ENCODE measurements at places on chromosomes 2 and 18.

GRCh38 chr18:28174181-28174905 lies 2.6 kb downstream of the CDH2 start:
- DNase-seq: no peak

DNA sequence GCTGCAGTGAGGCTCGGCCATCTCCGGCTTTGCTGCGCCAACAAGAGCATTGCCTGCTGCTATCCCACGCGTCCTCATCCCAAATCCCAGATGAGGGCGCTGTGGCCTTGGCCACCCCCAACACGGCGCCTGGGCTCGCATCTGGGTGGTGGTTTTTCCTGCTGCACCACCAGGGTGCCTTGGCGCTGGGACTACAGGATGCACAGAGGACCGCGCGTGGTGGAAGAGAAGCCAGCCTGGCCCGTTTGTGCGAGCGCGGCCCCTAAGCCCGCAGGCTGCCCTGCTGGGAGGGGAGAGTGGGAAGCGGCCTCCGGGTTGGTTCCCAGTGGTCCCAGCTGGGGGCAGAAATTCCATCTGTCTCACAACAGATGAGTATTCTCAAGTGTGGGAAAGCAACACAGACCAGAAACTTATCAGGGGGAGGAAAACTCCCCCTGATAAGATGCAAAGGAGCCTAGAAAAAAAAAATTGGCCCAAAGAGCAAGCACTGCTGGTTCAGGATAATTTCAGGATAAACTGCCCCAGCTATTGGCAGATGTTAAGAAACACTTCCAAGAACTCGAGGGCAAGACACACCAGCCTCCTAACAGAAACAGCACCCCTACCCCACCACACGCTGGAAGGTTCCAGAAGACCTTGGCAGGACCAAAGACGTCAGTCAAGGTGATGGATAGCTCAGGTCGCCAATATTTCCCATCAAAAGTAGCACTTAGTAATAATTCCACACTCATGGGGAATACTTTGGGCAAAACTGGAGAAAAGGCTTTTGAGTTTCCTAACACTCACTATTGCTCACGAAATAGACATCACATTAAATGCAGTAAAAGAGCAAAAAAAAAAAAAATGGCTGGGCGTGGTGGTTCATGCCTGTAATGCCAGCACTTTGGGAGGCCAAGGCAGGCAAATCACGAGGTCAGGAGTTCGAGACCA lies 152.1 kb downstream of the PXDN start:
- DNase-seq: no peak

- DNase-seq: no peak
Measured at GRCh38 chr2:160901613-160902012, 258.6 kb upstream of the TANK start.

DNA sequence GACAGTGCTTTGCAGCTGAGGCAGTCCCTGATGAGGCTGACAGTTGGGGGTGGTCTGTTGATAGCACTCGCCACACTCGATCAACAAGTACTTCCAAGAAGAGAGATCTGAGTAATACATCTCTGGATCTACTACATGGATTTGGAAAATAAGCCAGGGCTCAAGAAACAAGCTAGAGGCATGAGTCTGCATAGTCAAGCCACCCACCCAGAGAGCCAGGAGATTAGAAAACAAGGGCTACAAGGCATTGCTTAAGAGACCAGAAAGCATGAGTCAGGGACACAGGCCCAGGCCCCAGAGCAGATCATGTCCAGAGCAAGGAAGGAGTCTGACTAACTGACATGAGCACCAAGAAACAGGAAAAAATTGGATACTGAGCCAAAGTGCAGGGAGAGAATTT lies 196.9 kb upstream of the CWC22 start:
- no peak for DNase-seq

DNA sequence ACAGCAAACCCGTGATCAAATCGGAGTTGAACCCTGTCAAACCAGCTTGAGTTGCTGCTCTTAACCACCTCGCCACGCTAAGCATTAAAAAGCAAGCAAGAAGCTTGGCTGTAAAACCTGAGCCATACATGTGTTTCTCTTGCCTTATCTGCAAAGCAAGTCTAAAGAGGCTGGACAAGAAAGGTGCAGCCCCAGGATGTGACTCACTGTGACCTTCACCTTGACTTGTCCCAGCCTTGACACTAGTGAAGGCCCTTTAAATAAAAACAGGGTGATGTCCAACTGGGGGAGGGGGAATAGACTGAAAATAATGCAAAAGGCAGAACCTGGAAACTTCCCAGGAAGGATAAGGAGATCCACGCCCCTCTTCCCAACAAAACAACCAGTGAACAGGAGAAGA lies 127.6 kb upstream of the NPAS2 start:
- no peak for DNase-seq

DNA sequence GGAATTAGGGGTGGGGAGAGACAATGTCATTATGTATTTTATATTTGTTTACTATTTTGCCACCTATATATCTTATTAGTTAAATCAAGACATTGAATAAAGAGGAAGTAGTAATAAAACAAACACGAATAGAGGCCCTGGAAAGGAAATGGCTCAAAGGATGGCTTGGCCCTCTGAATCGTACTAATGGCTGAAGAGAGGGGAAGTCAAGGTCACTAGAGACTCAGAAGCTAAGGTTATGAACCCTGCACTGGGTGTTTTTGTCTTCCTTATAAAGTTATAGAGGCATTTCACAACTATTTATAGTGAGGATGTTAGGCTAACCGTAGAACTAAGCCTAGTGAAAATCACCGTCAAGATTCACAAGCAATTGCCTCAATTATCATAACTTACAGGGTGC lies 685.9 kb downstream of the ARHGAP15 start:
- DNase-seq: no peak

- no peak for DNase-seq
Measured at GRCh38 chr2:152405206-152406118, 70.5 kb downstream of the FMNL2 start.

- DNase-seq: no peak
Measured at GRCh38 chr2:152284398-152284797, 50.6 kb upstream of the FMNL2 start.

DNA sequence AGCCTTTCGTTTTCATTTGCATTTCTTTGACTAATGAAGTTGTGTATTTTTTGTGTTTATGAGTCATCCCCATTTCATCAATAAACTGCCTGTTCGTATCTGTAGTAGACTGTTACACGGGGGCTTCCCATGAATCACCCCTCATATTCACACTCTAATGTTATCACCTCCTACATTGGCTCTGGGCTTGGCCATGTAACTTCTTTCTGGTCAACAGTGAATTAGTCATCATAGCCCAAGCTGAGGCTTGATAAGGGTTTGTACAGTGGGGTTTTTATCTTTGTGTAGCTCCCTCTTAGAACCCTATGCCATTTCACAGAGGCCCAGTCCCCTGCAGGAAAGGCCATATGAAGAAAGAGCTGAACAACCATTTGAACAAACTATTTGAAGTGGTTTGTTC lies 151.0 kb downstream of the CCBE1 start:
- no peak for DNase-seq

DNA sequence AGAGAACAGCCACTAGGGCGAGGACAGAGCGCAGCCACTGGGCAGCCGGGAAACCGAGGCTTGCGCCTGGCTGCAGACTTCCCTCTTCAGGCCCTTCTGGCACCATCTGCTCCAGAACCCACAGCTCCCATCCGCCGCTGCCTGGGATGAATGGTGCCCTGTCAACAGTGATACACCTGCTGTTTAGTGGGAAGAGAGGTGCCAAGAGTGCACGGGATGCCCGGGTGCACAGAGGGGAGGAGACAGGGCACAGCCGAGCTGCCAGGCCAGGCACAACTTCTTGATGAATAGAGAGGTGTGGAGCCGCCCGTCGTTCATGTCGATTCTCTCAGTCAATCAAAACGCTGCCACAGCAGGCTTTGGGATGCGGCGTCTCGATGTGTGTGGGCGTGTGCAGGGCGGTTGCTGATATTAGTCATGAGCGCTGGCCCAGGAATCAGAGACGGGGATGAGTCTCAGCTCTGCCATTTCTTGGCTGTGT lies 39.5 kb downstream of the RRM2 start:
- no peak for DNase-seq

DNA sequence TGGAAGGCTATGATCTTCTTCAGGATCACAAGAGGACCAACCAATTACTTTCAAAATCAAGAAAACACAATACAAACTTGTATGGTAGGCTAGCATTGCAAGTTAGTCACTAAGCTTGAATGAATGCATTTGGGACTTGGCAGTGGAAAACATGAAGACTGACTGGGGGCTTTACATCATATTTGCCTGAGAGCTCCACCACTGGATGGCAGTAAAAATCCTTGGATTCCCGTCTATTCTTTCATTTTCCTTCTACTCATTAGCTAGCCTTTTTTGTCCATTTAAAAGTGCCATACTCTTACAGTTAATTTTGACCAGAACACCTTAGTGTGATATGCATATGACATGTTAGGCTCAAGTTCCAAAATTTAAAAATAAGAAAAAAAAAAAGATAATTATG lies 63.5 kb upstream of the RASGRP3 start:
- no peak for DNase-seq

GRCh38 chr2:12167525-12168317 lies 421.3 kb downstream of the LPIN1 start:
- DNase-seq: no peak

GRCh38 chr2:225502971-225503370 lies 103.5 kb downstream of the NYAP2 start:
- DNase-seq: no peak

DNA sequence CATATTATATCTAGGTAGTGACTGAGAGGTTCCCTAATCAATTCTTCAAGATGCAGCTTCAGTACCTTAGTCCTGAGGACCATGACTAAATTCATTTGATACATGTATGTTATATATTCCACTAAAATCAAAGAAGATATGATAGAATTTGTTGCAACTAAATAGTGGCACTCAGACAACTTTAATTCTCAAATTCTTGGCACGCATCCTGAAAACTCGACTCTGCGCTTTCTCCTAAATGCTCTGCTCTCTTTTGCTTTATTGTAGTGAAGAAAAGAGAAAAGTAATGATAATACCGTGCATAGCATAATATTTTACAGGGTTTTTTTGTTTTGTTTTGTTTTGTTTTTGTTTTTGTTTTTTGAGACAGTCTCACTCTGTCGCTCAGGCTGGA lies 475.3 kb downstream of the ARHGAP15 start:
- no peak for DNase-seq

GRCh38 chr18:74450626-74451025 lies 6.5 kb downstream of the DIPK1C start:
- no peak for DNase-seq

DNA sequence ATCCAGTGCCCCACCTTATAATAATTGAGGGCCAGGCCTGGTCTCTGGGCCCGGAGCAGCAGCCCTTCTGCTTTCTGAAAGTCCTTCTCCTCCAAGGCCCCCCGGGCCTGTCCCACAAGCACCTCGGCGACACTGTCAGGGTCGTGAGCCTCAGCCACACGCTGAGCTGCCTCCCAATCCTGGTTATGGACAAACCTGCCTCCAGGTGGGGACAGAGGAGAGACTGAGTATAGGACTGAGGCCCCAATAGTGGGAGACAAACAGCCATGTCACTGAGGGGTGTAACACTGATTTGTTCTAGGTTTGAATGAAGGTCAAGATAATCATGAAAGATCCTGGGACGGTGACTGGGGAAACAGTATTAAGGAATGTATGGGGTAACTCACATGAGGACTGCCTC lies 11.8 kb downstream of the KRTCAP3 start:
- no peak for DNase-seq

- DNase-seq: no peak
Measured at GRCh38 chr2:6054161-6054671, 362.0 kb downstream of the SOX11 start.

GRCh38 chr18:59954241-59954640 lies 54.4 kb downstream of the PMAIP1 start:
- DNase-seq: no peak

DNA sequence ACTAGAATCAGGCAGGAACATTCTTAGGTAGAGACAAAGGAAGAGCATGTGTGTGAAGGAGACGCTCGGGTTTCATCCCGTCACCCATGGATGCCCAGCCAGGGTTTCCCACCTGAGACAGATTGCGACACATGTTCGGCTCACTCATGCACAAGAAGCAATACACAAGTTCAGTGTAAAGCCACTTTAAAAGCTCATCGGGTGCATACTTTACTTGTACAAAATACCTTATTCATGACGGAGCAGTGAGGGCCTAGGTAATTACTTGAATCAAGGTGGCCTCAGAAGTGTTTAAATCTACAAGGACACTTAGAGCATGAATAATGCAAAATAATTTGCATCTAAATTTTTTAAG lies 42.0 kb downstream of the ZEB2 start:
- DNase-seq: no peak

GRCh38 chr2:1728821-1729220 lies 15.5 kb downstream of the PXDN start:
- DNase-seq: no peak

GRCh38 chr18:36759167-36759776 lies 69.5 kb downstream of the TPGS2 start:
- DNase-seq: no peak

GRCh38 chr2:68044099-68044498 lies 18.7 kb downstream of the C1D start:
- DNase-seq: no peak

DNA sequence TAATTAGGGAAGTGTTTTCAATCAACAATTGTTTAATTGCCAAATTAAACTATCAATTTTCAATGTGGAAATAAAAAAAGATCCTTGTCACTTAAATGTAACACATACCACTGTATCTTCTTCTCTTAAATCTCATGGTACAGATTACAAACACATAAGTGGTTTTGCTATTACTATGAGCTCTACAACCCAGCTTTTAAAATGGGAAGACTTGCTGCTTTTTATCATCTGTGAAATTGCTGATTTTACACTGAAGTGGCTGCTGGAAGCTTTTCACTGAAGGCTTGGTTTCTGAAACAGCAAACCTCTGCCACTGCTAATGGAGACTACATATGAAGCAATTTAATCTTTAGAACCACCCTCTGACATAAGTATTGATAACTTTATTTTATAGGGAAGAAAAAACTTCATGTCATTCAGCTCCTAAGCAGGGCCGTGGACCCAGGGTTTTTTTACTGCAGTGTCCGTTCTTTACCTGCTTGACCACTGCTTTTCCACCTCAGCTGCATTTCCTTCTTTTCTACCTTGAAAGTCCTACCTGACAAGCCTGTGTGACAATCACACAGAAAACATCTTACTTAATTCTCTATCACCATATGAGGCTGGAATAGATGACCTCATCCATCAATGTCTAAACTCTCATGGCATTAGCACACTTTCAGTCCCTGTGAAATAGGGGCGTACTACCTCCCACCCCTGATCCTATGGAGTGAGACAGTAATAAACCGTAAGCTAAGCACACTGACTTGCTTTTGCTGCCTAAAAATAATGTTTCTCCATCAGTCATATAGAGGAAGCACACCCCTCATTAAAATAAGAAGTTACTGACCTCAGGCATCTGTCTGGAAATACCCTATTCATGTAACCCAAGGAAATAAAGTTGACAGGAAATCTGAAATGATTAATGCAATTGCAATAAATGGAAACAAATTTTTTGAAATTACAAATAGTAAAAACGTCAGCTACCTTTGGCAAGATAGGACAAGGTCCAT lies 19.2 kb upstream of the SLC8A1 start:
- no peak for DNase-seq

DNA sequence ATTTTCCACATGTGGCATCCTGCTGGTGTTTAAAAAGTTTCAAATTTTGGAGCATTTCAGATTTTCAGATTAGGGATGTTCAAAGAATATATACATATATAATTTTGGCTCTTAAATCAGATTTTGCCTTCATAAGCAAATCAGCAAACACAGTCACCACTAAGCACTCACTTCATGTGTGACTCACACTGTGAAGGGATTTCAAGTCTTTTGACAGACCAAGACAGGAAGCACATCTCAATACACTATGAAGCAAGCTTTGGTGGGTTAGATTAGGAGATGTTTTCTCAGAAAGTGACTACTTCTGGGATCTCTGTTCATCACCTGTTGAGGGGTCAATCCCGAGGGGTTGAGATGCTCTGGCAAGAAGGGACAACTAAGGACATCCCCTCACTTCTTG lies 227.8 kb upstream of the RBBP8 start:
- DNase-seq: no peak
